ENCODE measurements at places on chromosomes 12 and 14.

GRCh38 chr14:58662018-58662417 lies 24.3 kb downstream of the DACT1 start:
- DNase-seq: no peak

DNA sequence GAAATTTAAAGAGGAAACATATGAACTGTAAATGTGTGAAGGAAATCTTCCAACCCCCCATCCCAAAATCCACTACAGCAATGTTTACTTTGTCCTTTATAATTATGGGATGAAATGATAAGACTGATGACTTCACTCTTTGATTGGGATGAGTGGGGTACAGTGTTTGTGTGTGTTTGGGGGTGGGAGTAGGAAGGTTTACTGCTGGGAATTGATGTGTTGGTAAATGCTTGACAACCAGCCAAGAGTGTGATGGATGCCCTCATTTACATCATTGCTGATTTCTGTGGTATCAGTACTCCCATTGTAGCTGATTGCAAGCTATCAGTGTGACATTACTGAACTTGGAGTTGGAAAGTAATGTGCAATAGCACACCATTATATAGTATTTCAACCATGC lies 90.9 kb downstream of the KCNMB4 start:
- DNase-seq: no peak

DNA sequence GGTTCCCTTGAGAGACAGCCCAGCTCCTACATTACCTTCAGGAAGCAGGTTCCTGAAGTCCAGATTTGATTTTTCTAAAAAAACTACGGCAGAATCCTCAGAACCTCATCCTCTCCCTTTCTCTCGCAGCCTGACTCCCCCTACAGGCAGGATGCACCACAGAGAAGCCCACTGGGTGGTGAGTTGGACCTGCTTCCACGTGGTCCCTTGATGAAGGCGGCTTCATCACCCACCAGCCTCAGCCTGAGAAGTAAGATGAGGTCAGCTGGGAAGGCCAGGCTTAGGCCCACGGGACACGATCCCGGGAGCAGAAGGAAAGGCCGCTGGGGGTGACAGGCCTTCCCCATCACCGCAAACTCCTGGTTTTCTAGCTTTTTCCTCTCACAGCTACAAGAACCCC lies 83.0 kb downstream of the ACTN1 start:
- no peak for DNase-seq

- no peak for DNase-seq
These were observed 1.3 kb downstream of the TAMALIN start for GRCh38 chr12:52007982-52008510.

- DNase-seq: no peak
These were observed 7.7 kb upstream of the TMEM132D start for GRCh38 chr12:129911428-129912049.

DNA sequence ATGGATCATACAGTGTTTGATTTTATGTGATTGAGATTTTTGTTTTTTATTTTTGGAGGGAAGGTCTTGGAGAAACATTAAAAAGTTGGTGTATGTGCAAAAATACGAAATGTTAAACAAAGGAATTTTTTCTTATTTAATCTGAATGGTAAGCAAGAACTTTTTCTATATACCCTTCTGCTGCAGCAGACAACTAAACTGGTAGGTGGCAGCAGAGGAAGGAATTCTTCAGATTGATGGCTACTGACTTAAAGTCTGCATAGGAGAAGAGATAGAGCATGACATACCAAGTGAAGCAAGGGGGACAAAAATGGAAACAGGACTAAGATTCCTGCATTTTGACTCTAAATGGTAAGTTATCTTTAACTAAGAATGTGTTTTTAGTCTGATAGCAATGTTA lies 42.0 kb upstream of the A2ML1 start:
- no peak for DNase-seq

GRCh38 chr12:79911889-79912656 lies 22.8 kb downstream of the PPP1R12A start:
- DNase-seq: no peak

DNA sequence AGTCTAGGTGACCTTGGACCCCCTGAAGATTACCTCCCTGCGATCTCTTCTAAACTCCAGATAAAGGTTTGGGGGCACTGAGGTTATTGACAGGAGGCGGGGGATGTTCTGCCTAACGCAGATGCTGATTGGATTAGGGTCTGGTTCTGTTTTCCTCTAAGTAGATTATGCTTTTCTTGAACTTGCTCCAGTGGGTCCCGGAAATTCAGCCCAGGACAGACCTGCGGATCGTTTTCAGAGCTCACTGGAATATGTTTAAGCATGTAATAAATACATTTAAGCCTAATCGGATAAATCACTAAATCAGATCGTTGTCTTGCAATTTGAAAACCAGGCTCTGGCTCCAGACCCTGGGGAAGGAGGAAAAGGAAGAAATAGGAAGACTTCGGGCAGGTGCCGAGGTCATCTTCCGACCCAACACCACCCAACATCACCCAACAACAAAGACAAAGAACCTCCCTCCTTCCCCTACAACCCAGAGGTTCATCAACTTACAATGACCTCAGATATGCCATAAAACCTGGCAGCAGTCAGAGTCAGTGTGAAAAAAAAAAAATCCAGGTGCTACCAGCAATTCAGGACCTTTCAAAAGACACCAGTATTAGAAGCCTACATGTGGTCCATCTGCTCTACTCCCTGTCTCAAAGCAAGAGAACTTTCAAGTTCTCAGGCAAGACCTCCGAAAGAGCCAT lies 148.4 kb downstream of the KSR2 start:
- no peak for DNase-seq

Data from central memory CD8-positive, alpha-beta T cell (primary cell).